Retina (tissue), 1 donor: ENCODE measurements at places on chromosomes 1 and 21.

DNA sequence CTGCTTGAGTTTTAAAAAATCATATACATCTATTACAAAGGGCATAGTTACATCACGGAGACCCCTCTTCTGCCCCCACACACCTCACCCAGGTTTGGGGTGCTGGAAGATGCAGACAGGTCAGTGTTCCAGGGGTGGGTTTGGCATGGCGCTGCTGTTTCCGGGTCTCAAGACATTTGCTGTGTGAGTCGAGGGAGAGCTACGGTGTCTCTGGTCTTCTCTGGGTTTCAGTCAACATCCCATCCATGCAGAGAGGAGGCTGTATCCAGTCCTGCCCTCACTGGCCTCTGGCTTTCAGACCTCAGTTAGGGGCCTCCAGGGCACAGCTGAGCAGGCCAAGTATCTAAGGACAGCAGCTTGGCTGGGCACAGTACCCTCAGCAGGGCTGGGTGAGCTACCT is 28.6 kb upstream of the DISP3 start:
- DNase-seq = no peak

GRCh38 chr1:88891951-88892340 is 579 bp upstream of the GTF2B start:
- no peak for DNase-seq

DNA sequence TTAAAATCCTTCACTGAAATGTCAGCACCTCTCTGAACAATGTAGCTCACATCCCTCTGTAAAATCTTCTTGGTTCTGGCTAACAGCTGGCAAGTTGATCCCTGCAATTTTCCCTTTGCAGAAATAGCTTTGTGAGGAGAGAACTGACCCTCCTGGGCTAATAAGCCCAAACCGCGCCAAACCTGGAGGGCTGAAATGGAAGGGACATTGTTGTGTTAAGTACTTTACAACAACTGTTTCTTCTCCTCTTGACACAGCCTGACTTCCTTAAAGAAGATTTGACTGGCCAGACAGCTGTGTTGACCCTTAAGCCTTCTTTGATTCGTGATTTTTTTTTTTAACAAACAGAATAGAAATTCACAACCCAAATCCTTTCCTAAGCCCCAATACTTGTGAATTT is 5.7 kb downstream of the LMX1A start:
- peak; percentile 42 for DNase-seq

- peak; percentile 35 for DNase-seq
These were observed 582.8 kb downstream of the PTBP2 start for GRCh38 chr1:97304366-97304765.

DNA sequence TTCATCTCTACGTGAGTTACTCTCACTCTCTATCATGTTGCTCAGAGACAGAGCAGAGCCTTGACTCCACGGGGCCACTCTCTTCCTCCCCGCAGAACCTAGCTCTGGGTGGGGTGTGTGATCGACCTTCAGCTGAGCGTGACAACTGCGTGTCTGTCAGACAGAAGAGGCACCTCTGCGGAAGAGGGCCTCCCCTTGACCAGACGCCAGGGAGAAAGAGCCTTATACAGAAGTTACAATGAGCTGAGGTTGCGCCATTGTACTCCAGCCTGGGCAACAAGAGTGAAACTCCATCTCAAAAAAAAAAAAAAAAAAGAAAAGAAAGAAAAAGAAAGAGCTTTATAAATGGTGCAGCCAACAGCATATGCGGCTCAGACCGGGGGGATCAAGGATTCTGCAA is 22.9 kb downstream of the SYT2 start:
- no peak for DNase-seq

DNA sequence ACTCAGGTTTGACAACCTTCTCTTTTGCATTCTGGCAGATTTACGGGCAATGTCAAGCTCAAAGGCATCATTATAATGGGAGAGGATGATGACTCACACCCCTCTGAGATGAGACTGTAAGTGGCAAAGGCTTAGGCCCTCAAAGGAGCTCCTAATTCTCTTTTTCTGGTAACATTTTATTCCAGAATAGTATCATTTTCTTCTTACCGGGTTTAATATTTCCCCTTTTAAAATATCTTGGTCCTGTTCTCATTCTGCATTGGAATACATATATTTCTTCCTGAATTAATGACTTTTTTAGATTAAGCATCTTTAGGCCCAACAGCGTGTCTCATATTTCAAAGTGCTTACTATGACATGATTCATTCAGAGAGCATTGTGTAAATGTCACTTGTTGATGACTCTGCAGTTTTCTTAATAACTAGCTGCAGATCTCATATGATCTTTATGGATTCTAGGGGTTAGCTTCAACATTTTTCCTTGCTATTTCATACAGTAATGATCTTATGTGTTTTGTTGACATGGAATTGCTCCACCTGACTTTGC is 1.7 kb downstream of the PITHD1 start:
- no peak for DNase-seq

GRCh38 chr1:230291731-230292620 is 134.2 kb downstream of the PGBD5 start:
- peak; percentile 44 for DNase-seq

GRCh38 chr1:94012708-94013366 is 103.6 kb upstream of the GCLM start:
- peak; percentile 23 for DNase-seq

GRCh38 chr1:192984080-192984479 is 75.1 kb downstream of the UCHL5 start:
- DNase-seq = no peak

DNA sequence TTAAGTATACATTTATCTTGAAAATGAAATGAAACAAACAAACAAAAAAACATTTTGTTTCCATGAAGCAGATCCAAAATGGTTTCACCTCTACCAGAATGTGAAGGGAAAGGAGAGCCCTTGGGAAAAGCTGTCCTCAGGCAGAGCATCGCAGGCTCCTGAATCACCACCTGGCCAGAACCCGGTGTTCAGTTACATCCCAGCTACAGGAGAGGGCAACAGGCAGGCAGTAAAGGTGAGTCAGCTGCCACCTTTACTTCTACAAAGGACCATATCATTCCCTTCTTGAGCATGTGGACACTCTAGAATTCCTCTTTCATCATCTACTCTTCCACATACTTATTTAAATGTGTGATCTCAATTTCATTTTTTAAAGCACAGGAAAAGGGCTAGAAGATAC is 151.2 kb downstream of the PIGK start:
- no peak for DNase-seq

DNA sequence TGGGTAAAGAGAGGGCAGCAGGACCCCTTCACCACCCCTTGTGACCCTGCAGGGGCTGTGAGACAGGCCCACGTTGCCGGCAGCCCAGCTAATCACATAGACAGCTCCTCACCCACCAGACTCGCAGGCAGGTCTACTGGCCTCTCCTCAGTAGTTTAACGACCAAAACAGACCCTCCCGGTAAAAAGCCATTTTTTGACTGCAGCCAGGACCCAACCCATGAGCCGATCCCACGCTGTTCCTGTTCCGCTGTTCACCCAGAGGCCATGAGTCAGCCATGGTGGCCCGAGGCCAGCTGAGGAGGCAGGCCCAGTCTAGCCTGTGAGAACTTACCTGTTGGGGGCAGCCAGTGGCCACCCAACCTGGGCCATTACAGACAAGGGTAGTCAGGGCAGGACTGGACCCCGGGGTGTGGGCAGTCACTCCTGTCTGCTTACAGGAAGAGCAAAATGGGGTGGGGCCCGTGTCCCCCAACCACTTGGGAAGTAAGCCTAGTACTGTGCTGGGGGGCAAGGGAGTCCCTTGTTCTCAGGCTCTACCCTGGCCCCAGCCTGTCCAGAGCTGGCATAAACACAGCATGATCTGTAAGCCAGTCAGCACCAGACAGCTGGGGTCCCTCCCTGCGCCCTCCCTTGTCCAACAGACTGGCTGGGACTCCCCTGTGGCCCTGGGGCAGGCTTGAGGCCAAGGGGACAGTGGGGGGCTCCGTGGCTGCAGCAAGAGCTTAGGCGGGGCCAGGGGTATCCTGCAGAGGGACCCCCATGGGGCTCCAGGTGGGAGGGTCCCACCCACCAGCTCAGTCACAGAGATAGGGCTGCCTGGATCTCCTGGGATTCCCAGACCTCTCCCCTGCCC is 61.9 kb downstream of the WNT9A start:
- no peak for DNase-seq

- DNase-seq = no peak
These were observed 17.0 kb upstream of the PIGC start for GRCh38 chr1:172460887-172461315.

- DNase-seq = no peak
These were observed 168.3 kb downstream of the RHOU start for GRCh38 chr1:228903434-228904071.

- DNase-seq = no peak
These were observed 258.3 kb downstream of the OLFM3 start for GRCh38 chr1:101738475-101738874.

GRCh38 chr1:167489571-167490340 is 28.6 kb downstream of the CD247 start:
- peak; percentile 88 for DNase-seq

DNA sequence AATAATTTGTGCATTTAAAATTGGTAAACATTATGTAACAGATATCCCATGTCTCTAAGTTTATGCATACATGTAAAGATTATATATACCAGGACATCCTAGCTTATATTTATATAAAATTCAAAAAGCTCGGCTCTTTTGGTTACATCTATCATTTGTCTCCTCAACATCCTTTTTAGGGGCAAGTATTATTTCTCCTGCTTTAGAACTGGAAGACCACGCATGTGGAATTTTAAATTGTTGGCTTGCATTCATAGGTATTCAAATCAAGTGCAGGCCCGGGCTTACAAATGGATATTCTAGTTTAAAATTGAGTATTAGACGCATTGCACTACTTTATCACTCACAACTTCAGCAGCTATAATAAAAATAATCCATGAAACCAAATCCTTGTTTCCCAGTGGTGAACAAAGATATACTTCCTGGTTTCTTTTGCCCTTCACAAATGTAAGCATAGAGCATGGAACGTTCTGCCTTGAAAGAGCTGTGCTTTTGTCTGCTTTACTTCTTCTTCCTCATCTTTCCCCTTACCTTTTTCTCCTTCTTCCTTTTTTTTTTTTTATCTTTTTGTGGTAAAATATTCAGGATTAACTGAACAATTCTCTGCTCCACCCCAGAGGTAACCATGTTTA is 57.1 kb downstream of the DDAH1 start:
- no peak for DNase-seq

- no peak for DNase-seq
These were observed 62.1 kb upstream of the CD55 start for GRCh38 chr1:207259391-207259790.

- peak; percentile 32 for DNase-seq
These were observed 66.8 kb upstream of the ANGPTL1 start for GRCh38 chr1:178937695-178938094.
